ENCODE measurements at places on chromosomes 7 and 10.
A peak's percentile ranks its signal among the peaks of the same experiment; 100 is the strongest.

GRCh38 chr10:99612167-99612831 lies 7.9 kb downstream of the SLC25A28 start:
- peak; percentile 49 for DNase-seq

- DNase-seq, result no peak
Measured at GRCh38 chr10:97598407-97599271, 9.1 kb downstream of the C10orf62 start.

GRCh38 chr10:44986670-44987069 lies 8.1 kb upstream of the DEPP1 start:
- DNase-seq, result no peak

DNA sequence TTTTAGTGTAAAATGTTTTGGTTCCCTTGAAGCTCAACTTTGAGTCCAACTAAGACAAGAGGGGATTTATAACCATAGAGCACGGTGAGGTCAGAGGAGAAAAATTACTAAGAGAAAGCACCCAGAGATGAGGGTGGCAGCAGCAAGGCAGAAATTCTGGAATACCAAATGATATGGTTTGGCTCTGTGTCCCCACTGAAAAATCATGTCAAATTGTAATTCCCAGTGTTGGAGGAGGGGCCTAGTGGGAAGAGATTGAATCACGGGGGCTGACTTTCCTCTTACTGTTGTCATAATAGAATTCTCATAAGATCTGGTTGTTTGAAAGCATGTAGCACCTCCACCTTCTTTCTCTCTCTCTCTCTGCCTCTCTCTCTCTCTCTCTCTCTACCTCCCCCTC lies 19.4 kb upstream of the AKR1C1 start:
- no peak for DNase-seq

GRCh38 chr7:33459340-33459751 lies 330.0 kb downstream of the BBS9 start:
- DNase-seq, result peak; percentile 15

- DNase-seq, result no peak
Measured at GRCh38 chr7:22858640-22859561, 36.3 kb upstream of the TOMM7 start.

GRCh38 chr10:118488710-118489497 lies 106.5 kb downstream of the PRLHR start:
- DNase-seq, result no peak

GRCh38 chr10:16592378-16592777 lies 70.7 kb upstream of the C1QL3 start:
- DNase-seq, result no peak

DNA sequence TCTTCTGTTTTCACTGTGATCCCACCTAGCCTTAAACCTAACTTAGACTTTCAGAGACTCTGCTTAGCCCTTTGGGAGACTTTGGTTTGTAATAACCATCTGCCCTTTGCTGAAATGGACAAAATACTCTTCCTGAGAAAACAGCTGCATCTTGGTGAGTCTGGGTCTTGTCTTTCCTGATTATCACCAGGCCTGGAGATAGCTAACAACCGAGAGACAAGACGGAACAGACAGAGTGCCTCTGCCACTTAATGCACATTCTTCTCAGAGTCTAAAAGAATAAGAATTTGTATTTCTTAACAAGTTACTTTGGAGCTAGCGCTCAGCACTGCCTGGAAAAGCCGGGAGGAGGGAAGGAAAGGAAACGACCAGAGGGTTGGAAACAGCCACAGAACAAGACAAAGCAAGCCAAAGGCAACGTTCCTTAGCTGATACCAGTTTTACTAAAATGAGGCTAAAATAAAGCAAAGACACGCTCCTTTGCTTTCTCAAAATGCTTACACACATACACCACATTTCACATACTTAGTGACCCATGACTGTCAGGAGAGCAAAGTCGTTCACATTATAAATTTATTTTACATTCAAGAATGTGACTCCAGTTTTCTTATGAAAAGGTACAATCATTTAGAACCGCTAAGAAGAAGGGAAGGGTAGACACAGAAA lies 70.3 kb upstream of the DGKI start:
- DNase-seq, result no peak

GRCh38 chr7:11591943-11592342 lies 240.1 kb downstream of the THSD7A start:
- no peak for DNase-seq

- DNase-seq, result no peak
Measured at GRCh38 chr10:119029613-119030420, at the start of gene NANOS1. Gene NANOS1, plus strand, starts transcription at chr10:119029714. Its CDS starts 88 bp downstream, at chr10:119029802.

DNA sequence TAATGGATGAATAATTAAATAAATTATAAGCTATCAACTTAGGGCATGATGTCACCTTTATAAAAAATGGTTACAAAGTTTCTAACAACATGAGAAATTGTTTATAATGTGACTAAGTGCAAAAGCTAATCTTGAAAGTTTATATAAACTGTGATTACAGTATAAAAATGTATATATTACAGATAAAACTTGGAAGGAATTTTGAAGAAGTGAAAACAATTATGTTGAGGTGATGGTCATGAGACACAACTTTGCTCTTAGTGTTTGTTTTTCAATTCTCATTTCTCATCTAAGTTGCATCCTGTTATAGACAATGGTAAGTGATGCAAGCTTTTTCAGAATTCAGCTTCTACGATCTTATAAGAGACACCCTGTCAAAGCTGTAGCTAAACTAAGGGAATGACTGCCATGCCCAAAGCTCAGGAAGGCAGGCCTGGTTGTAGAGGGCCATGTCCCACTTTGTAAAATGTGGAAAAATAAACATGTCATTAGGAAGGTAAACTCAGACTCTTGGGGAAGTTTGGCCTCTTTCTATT lies 23.9 kb downstream of the MACC1 start:
- no peak for DNase-seq

- no peak for DNase-seq
Measured at GRCh38 chr10:14572811-14573210, 201.9 kb downstream of the FAM107B start.

DNA sequence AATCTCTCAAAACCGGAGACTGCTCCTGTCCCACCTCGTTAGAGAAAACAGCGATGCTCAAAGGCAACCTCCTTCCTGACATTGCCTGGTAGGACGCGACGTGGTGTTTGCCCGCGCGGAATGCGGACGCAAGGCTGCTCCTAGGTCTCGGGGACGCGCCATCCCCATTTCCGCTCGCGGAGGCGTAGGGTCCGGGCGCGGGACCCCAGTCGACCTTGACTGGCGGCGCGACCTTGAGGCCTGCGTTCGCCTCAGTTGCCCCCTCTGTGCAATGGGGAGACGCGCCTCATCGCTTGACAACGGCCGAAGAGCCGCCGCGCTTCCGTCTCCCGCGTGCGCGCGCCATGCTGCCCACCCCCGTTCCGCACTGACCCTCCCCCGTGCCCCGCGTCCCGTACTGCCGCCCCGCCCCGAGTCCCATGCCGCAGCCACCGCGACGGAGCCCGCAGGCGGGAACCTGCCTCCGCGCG lies 412 bp upstream of the PPIA start:
- DNase-seq, result peak; percentile 86

GRCh38 chr7:388961-389701 lies 99.2 kb downstream of the FOXL3 start:
- DNase-seq, result no peak

- DNase-seq, result no peak
Measured at GRCh38 chr7:3791327-3791726, 490.3 kb downstream of the SDK1 start.

- DNase-seq, result no peak
Measured at GRCh38 chr7:4880218-4880617, 3.3 kb downstream of the RADIL start.

GRCh38 chr7:81790686-81791085 lies 20.8 kb upstream of the HGF start:
- no peak for DNase-seq

- DNase-seq, result no peak
Measured at GRCh38 chr7:22598318-22598920, 98.4 kb upstream of the STEAP1B start.

- DNase-seq, result no peak
Measured at GRCh38 chr7:35263396-35263795, 9.5 kb upstream of the TBX20 start.

DNA sequence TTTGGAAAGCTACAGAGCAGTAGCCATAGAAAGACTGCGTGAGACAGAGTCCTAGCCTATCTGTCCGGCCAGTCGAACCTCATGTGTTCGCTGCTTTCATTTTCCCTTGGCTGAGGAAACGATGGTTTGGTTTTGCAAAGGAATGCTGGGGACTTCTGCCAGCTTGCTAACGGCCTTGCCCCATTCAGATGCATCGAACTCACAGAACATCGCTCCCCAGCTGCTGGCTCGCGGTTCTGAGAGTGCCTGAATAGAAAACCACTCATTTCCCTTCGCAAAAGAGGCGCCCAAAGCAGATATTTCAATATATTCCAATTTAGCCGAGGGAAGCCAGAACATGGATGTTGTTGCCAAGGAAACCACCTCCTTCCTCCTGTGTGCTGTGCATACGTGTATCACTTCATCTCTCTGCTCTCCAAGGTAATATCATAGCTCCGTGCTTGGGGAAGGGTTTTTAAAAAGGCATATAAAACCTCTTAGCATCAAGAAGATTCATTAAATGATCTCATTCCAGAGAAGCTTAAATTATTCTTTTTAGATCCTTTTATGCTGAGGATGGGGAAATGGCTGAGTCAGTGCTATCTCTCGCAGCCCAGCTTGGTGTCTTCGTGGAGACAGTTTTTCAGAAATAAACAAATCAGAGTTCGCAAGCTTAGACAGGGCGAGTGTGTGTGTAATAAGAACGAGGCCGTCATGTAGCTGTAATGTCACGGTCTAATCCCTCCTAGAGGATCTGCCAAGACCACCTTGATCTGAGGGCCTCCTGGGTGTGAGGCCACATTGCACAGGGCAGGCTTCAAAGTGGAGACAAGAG lies 215.2 kb downstream of the RPS24 start:
- DNase-seq, result no peak

GRCh38 chr7:129468087-129468486 lies 33.9 kb downstream of the STRIP2 start:
- no peak for DNase-seq

DNA sequence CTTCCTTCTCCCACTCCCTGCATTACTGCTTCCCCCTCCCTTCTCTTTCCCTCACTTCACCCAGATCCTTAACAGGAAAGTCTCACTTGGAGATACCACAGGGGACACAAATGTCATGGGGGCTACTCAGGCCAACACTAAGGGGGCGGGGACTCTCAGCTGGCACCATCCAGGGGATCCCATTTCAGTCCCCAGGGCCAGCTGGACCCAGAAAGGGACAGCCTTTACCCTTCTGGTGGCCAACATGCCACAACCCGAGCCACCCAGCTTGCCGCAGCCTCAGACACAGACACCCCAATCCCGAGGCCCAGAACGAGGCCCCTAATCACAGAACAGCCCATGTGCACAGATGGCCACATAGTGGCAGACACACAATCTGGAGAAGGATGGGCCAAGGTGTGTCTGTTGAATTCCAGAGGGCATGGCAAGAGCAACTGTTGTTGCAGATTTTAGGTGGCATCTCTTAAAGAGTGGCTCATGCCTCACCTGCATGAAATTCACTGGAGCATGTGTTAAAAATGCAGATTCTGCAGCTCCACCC lies 5.6 kb downstream of the CAMK2G start:
- DNase-seq, result no peak

- DNase-seq, result no peak
Measured at GRCh38 chr10:78433766-78434535, 400.3 kb downstream of the RPS24 start.

DNA sequence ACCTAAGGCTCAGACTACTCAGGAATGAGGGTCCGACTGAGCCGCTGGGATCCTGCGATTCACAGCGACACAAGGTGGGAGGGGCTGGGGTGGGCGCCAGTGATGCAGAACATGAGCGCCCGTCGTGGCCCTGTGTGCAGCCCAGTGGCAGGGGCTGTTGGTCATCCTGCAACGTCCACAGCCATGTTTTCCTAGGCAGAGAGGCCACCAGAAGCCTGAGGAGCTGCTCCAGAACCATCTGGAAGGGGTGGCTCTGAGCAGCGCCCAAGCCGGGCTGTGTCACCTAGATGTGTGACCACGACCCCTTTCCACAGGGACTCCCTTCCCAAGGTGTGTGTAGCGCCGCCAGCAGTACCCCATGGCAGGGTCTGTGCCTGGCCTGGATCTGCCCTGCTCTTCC lies 24.5 kb downstream of the DPYSL4 start:
- DNase-seq, result no peak

GRCh38 chr10:72875250-72876055 lies 18.1 kb upstream of the OIT3 start:
- DNase-seq, result no peak

DNA sequence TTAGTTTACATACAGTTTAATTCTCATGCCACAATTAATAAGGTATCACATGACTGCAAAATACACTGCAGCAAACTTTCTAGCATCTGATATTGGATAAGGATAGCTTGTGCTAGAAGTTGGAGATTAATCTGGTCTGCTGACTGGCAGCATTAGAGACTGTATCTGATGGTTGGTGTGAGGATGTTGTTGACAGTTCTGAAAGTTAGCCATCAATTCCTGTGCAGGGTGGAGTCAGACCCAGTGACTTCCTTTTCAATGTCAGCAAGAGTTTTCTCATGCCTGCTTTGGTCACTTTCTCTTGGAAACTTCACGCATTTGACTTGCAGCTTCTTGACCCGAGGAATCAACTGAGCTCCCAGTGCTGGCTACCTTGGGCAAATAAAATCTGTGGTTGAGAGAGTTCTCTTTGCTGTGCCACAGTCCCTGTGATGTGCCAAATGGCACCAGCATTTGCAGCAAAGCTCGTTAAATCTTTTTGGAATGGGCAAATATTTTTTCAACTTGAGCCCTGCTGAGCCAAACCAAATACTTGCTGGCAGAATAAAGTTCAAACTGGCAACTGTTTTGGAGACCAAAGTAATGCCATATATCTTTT lies 233.0 kb downstream of the TRIL start:
- DNase-seq, result no peak

DNA sequence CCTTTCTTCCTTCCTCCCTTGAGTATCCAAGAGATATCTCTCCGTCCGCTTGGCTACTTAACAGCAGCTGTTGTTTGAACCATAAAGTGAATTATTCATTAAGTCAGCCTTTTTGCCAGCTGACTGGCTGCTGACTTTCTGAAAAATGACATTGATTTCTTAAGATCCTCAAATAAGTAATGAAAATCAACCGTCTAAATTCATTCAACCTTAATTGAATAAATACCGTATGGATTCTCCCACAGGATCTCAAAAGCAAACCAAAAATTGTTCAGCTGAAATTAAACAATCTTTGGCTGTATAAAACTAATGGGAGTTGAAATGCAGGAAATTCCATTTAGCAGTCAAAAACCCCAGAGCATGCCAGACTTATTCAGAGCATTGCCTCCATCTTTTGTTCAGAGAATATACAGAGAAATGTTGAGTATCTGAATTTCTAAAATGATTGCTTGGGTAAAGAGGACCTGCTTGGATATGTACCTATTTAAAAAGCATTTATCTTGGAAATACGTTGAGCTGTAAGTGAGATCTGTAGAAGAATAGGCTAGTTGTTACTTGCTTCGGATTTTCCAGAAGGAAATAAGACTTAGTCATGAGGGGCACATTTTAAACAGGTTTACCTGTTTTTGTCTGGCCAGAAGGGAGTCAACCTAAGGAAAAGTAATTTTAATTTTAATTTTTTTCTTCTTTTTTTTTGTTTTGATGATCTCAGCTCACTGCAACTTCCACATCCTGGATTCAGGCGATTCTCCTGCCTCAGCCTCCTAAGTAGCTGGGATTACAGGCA lies 136.2 kb downstream of the PLXDC2 start:
- DNase-seq, result no peak

- no peak for DNase-seq
Measured at GRCh38 chr7:42103456-42103855, 133.6 kb downstream of the GLI3 start.

GRCh38 chr10:683448-684071 lies 5.9 kb downstream of the DIP2C start:
- no peak for DNase-seq

GRCh38 chr7:116851175-116851574 lies 11.2 kb upstream of the CAPZA2 start:
- no peak for DNase-seq

GRCh38 chr7:30557245-30557644 lies 37.4 kb upstream of the GARS1 start:
- no peak for DNase-seq

Data from NCI-H2081 (cell line).